ENCODE measurements at places on chromosomes 13 and 19. TPM values are rescaled to one million over a fixed set of nuclear protein-coding genes. Genes with fewer than 3 reads are reported as not detected.

DNA sequence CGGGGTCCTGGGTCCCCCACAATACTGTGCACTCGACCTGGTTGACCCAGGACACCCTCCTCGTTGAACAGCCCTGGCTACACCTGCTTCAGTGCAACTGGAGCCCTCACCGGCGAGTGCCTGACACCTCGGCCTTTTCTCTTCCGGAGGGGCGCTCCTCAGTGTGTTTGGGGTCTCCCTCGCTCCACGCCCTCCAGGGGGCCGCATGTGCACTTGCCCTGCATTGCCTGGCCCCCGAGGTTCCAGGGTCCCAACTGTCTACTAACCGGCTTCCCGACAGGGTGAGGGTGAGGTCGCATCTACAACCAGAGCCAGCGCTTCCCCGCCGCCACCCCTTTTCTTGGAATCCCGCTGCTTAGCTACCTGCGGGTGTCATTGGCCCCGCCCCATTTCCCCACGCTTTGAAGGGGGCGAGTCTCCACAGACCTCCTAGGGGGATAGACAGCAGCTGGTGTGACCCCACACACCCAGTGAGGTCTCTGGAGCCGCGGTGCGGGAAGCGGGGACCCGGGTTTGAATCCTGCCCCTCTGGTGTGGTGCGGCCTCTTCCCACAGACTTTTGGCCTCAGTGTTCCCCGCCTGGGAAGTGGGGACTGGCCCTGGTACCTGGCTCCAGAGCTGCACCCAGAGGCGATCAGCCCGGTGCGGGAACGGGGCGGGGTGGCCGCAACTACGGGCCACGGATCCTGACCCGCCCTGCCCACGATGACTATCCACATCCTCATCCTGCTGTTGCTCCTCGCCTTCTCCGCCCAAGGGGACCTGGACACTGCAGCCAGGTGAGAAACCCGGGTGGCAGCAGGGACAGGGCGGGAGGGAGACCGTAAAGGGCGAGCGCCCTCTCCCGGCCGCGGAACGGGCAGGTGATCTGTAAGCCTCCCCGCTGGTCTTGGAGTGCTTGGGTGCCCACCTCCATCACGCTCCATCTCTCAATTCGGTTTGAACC is at the start of gene ADM5:
Gene ADM5 (plus strand): TSS at position 462 of the 946 bp plus-strand sequence. CDS start 244 bp downstream, at position 706.
- DNase-seq: peak; percentile 54

The PIN1 gene
- 86.1 TPM for total RNA-seq

The ANGPTL8 gene
- total RNA-seq: not detected

GRCh38 chr19:31543456-31543855 is 194.2 kb upstream of the TSHZ3 start:
- no peak for DNase-seq

The MAP4K1 gene
- 205 TPM for total RNA-seq

GRCh38 chr19:56834564-56835375 is 5.8 kb downstream of the PEG3 start:
- DNase-seq: no peak

GRCh38 chr13:39405596-39406205 is 197.3 kb downstream of the LHFPL6 start:
- DNase-seq: no peak

DNA sequence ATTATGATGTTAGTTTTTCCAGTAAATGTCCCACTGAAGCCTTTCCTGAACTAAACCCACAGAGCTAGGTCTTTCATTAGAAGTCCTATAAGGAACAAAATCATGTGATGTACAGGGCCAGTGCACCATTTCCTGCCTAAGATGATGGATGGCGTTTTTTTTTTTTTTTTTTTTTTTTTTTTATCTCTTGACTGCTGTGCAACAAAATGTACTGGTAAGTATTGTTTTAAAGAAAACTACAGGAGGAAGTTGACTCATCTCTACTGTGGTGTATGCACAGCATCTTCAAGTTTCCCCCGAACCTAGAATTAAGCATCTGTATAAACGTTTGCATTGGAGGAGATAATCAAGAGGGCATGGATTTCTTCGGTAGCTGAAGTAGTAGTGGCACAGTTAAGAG is 197.5 kb downstream of the NBEA start:
- DNase-seq: no peak

The KIR2DL4 gene
- not detected for total RNA-seq

- peak; percentile 60 for DNase-seq
These were observed 4.9 kb upstream of the SMIM17 start for GRCh38 chr19:56637976-56638555.

GRCh38 chr19:10918359-10918758 is 10.1 kb downstream of the YIPF2 start:
- no peak for DNase-seq

The FUT1 gene
- 0.40 TPM for total RNA-seq

GRCh38 chr19:54168174-54168917 is 4.6 kb downstream of the TMC4 start:
- DNase-seq: peak; percentile 94

The DZIP1 gene
- total RNA-seq: 0.17 TPM

- no peak for DNase-seq
These were observed 1.6 kb upstream of the ADPRHL1 start for GRCh38 chr13:113454936-113455335.

The HAUS8 gene
- 36.8 TPM for total RNA-seq

The SAFB2 gene
- 76.4 TPM for total RNA-seq

DNA sequence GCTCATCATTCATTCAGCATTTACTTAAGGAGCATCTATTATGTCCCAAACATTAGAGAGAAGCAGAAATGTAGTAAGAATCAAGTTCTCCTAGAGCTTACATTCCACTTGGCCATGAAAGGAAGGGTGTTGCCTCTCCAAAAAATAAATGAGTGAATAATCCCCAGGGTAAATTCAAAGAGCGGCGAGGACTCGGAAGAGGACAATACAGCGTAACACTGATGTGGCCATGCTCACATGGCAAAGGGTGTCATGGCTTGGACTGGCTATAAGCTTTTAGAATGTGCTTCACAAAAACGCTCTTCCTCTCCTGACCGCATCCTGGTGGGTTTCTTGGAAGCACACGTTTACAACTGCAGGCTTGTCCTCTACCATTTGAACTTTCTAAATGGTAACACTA is 290.2 kb downstream of the IRS2 start:
- no peak for DNase-seq

DNA sequence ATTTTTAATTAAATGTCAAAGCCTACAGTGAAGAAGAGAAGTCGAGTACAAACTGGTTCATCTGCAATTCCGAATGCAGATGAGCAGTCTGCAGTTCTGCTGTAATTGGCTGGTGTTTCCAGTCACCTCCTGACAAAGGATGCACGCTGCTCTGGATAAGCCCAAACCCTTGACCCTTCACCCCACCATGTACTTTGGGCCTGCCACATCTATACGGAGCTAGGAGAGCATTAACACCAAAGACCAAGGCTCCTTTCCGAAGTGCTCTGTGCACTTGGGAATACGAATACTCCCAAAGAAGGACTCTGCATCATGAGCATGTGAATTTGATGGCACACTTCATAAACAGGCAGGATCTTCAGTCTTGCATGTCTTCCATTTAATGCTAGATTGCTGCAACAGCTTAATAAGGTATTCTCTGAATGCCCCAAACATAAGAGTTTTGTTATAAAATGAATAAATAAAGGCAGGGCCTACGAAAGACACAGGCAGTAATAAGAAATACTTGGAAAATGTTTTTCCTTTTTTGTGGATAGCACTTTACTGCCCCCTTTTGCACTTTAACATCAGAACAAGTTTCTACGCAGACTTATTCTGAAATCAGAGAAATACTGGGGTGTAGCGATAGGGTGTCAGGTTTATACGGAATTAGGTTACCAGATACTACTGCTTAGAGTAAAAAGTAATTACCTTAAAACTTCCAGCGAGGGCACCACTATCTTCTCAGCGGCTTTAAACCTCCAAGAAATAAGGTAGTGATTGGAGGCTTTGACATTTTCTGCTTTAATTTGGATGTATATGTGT is 15.0 kb downstream of the EFNB2 start:
- no peak for DNase-seq

DNA sequence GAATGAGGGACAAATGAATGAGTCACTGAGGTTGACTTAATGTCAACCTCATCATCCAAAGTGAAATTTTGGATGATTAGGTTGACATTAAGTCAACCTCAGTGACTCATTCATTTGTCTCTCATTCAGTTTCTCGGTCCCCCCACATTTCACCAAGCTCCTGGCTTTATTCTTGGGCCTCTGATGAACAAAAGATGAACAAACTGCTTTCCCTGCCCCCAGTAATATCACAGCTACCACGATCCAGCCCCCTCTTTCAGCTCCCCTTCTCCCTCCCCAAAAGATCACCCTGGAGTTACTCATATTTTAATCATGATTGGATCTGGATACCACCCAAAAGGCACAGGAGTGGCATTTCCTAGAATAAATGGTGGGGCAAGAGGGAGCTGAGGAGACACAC is 10.8 kb downstream of the CEACAM18 start:
- DNase-seq: peak; percentile 30

GRCh38 chr13:22196777-22197176 is 525.9 kb downstream of the FGF9 start:
- DNase-seq: no peak

The OR7C1 gene
- not detected for total RNA-seq

GRCh38 chr19:38592940-38593339 is 24.8 kb downstream of the MAP4K1 start:
- no peak for DNase-seq

- DNase-seq: no peak
These were observed 334.2 kb downstream of the KLF12 start for GRCh38 chr13:73800011-73800410.

The LAIR2 gene
- not detected for total RNA-seq

DNA sequence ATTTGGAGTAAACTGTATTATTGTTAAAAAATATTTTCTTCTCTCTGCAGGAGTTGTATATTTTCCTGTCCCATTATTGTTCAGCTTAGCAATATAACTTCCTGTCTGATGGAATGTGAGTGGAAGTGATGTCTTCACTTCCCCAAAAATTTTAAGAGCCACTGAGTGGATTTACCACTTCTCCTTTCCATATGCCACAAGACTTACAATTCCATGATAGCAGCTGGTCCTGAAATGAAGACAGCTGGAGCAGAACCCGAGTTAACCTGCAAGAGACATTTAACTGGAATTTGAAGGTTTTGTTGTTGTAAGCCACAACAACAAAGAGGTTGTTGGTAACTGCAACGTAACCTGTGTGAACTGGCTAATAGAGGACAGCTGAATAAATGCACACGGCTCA is 23.4 kb upstream of the TBC1D4 start:
- no peak for DNase-seq

DNA sequence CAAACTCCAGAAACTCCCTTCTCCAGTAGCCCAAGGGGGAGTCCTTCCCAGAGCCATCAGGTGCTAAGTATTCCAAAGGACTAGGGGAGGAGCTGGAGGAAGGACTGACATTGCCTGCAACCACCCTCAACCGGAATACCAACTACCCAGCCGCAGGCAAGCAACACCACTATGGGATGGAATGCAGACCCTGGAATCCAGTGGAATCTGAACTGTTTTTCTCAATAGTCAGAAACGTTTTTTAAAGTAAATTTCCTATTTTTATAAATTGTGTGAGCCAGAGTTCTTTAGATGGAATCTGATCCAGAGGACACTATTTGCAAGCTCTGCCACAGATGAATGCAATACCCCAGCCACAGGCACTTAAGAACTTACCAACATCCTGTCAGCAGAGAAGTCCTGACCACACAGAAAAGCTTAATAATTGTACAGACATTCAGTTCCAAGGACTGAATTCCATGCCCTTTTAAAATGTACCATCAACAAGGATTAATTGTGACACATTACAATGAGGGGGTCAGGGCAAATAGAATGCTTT is 92.1 kb downstream of the USP12 start:
- DNase-seq: no peak

Data from activated CD4-positive, alpha-beta memory T cell treated with anti-CD3 and anti-CD28 coated beads for 36 hours (primary cell).